ENCODE measurements at places on chromosomes 11 and 22.

DNA sequence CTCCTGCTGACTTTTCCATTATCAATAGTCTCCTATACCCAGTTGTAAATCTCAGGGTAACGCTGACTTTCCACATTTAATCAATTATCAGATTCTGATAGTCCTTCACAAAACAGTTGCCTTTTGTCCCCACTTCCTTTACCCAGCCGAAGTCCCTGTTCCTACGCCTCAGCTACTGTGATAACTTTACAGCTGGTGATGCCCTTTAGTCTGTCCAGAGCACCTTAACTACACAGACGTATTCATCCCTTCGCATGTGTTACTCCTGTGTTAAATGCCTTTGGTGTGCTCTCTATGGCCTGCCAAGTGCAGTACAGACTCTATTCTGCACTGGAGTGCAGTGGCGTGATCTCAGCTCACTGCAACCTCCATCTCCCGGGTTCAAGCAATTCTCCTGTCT is 20.2 kb downstream of the SSH3 start:
- no peak for DNase-seq

- DNase-seq = no peak
Measured at GRCh38 chr22:49531368-49531791, 296.3 kb downstream of the BRD1 start.

DNA sequence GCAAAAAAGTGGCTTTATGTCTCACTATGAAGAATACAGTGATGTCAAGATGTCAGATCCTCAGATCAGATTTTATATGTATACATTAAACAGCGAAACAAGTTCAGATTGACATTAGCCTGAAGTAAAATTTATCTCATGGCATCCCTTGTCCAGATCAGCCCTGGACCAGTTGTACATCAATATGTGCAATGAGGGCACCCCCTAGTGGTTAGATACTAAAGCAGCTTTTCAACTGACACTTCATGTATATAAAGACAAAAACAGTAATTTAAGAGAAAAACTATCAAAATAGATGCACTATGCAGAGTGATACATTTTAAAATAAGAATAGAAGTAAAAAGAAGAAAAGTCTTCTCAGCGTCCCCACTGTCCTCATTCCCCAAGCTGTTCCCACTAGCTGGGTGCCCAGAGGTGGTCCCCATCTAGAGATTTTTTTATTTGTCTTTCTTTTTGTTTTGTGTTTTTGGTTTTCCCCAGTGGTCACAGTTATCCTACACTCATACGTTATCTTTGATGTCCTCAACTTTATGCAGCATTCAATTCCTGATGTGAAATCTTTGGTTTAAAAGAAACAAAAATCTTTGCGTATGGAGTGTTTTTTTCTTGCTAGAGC is 2193.4 kb upstream of the RAG2 start:
- DNase-seq = no peak

- DNase-seq = peak; percentile 48
Measured at GRCh38 chr22:43376765-43377547, 33.8 kb upstream of the SCUBE1 start.

DNA sequence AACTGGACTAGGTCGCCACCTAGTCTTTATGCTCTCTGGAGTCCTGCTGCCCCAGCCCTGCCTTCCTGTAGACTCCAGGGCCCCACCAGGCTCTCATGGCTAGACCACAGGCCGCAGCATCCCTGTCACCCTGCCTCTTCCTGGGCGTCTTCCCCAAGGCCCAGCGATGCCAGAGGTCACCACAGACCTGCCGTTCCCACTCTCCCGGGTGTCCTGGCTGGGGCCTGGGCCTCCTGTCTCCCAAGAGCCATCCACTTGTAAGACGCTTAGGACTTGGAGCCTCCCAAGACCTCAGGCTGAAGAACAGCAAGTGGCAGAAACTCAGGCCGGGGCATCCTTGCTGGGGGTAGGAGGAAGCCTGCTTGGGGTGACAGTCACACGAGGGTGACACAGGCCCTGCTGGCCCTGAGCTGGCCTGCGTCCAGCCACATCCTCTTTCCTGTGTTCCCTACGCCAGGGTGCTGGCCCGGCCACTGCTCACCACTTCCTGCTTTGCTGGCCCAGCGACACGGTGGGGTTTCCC is 2.0 kb upstream of the TCIRG1 start:
- peak; percentile 42 for DNase-seq

- no peak for DNase-seq
Measured at GRCh38 chr22:25680956-25681355, 61.0 kb upstream of the MYO18B start.

- no peak for DNase-seq
Measured at GRCh38 chr11:26930518-26931247, 63.2 kb upstream of the FIBIN start.

GRCh38 chr11:31114442-31114841 is 255.1 kb downstream of the DCDC1 start:
- DNase-seq = no peak

GRCh38 chr11:131025020-131025419 is 108.7 kb upstream of the SNX19 start:
- DNase-seq = no peak

- DNase-seq = no peak
Measured at GRCh38 chr11:115330684-115331482, 173.3 kb downstream of the CADM1 start.

- no peak for DNase-seq
Measured at GRCh38 chr11:102603091-102603490, 22.0 kb downstream of the MMP20 start.

DNA sequence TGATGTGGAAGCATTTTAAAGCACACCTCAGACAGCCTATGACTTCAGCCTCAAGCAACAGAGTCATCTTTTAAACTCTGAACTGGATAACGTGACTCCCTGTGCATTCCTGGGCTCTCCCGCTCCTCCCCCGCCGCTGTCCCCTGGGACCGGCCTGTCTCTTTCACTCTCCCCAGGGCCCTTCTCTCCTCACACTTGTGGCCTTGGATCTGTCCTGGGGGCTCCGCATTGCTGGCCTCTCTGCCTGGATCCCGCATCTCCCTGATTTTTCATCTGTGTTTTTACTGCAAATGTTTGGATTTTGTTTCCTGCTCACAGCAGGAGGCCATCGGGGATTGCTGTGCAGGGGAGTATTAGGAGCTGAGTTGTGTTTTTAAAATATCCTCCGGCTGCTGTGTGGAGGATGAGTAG is 15.4 kb downstream of the C11orf24 start:
- no peak for DNase-seq

DNA sequence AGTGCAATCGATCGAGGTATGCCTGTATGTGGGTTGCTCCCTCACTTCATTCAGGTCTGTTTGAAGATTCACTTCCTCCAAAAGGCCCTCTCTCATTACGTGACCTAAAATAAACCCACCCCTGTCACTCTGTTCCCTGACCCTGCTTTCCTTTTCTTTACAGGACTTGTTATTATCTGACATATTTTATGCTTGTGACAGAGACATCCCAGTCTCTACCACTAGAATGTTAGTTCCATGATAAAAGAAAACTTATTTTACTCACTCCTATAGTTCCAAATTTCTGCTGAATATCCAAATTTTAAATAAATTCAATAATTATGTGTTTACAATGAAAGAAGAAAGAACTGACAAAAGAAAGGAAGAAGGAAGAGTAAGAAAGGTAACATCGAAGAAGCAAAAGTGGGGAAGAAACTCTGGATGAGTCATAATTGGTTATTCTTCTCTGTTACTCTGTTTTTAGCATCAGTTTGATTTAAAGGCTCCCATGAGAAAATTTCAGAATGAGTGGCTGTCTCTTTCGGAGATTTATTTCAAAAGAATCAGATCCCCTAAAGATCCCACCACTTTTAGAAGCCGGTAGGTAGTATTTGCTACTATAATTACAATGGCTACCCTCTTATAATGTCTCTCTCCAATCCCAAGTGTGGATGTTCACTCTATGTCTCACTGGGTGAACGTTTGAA is 33.5 kb downstream of the ENTHD1 start:
- DNase-seq = no peak

DNA sequence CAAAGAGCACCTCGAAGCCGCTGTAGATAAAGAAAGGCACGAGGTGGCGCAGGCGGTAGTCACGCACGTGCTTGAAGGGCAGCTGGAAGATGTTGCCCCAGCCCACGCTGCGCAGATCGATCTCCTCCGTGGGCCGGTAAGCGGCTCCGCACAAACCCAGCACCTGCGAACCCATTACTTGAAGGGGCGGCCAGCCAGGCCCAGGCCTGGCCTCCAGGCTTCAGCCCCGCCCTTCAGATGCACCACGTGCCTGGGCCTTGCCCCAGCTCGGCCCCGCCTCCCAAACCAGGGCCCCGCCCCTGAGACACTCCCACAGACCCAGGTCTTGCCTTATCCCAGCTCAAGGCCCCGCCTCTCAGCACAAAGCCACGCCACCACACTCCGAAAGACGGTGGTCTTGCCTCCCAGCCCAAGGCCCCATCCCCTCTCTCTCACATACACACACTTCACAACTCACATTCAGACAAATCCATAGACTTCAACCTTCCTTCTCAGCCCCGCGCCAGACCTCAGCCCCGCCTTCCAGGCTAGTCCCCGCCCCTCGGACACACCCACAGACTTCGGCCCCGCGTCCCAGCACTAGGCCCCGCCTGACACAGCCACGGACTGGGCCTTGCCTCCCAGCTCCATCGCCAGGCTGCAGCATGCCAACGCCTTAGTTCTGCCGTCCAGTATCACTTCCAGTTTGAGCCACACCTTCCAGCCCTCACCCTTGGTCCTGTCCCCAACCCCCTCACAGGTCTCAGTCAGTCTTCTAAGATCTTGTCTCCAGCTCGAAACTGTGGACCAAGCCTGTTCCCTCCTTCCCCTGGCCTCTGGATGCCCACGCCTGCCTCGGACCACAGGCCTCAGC is 7.0 kb downstream of the UNC93B1 start:
- peak; percentile 42 for DNase-seq

- DNase-seq = no peak
Measured at GRCh38 chr11:8870411-8871170, 40.4 kb upstream of the AKIP1 start.

DNA sequence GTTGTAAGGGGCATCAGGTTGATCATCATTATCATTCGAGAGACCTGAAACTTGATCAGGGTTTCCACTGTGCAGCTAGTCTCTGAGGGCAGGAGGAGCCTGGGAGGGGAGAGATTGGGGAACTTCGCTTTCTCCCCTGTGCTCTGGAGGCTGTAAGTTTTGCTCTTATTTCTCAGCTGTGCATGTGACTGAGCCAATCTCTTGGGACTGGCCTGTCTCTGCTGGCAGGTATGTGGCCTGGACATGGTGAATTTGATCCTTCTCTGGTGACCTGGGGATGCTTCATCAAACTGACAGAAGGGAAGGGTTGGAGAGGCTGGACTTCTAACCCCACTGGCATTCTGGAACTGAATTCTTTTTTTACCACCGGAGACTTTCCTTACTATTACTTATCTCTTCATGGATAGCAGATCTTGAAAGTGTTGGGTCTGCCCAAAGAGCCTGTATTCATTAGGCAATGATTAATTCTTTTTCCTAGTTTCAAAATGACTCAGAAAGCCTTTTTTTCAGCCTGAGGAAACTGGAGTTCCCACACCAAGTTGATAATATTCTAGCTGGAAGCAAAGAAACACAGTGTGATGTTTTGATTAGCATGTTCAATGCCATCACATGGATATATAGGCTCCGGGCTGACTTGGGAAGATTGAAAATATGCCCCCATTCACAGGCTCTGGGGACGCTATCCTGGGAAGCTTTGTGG is 36.5 kb downstream of the TSPAN18 start:
- no peak for DNase-seq

- peak; percentile 24 for DNase-seq
Measured at GRCh38 chr11:96342014-96342960, 708 bp downstream of the MAML2 start.

- no peak for DNase-seq
Measured at GRCh38 chr11:108870373-108871020, 205.6 kb downstream of the DDX10 start.

- DNase-seq = no peak
Measured at GRCh38 chr11:134376150-134376921, 35.7 kb downstream of the B3GAT1 start.

DNA sequence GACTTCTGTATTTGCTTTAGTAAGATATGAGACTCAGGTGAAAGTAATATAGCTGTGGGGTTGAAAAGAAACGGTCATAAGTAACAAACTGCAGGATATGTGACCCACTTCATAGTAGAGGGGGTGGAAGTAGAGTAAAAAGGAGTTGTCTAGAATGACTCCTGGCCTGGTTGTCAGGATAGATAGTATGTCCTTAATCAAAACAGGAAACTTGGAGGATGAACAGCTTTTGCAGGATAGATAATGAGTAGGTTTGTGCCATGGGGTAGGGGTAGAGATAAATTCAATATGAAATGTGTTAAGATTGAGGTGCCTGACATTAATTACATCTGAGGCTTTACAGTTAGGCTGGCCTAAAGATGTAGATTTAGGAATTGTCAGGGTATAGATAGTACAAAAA is 47.0 kb upstream of the B3GNT6 start:
- DNase-seq = no peak

- no peak for DNase-seq
Measured at GRCh38 chr11:26243426-26243825, 88.5 kb upstream of the ANO3 start.

GRCh38 chr11:10314199-10315072 is 9.6 kb downstream of the ADM start:
- DNase-seq = peak; percentile 53

- no peak for DNase-seq
Measured at GRCh38 chr11:43632181-43632580, 48.4 kb upstream of the HSD17B12 start.

DNA sequence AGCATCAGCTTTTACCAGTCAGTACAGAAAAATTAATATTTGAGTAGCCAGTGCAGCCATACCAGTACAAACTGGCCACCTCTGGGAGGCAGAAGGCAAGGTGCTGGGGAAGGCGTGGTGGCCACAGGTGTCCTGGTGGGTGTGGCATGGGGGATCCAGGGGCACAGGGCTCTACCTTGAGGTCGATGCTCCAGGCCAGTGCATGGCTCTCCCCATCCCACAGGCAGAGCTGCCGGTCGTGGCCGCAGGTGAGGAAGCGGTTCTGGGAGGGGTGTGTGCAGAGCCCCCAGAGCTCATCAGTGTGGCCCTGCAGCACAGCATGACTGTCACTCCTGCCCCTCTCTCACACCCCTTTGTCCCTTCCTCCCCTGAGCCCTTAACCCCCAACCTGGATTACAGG is 3.8 kb upstream of the MTA2 start:
- DNase-seq = no peak

DNA sequence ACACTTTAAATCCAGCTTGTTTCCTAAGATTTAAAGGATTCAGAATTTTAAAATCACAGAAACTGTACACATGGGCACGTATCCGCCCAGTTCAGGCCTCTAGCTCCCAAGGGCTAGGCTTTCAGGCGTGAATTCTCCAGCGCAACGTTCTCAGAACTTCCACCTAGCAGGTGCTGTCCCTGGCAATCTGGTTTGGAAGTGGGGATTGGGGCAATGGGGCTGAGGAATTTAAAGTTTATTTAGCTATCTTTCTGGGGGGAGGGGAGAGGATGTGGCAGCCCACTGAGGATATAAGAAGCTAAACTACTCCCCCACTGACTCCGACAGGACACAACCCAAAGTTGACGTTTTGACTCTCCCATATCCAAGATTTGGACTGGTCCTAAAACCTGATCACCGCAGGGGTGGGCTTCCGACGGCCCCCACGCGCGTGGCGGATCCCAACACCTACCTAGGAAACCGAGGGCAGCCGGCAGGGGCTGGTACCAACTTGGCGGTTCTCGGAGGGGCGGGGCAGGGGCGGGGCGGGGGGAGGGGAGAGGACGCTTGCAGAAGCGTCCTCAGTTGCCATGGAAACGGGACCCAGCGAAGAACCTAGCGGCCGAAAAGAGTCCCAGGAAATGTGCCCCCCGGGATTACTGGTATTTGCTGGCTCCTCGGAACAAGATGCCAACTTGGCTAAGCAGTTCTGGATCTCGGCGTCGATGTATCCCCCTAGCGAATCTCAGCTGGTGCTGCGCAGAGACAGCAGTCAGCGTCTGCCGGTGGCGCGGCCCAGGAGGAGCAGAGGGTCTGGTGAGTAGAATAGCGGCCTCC is at the start of gene HOATZ:
HOATZ (plus strand) TSS at position 563 of the 816 bp plus-strand sequence; CDS start at position 570, 7 bp downstream.
- peak; percentile 4 for DNase-seq

- DNase-seq = no peak
Measured at GRCh38 chr11:76685831-76686230, 15.3 kb upstream of the LRRC32 start.
